ENCODE measurements at places on chromosomes 2 and 18. TPM values are rescaled to one million over a fixed set of nuclear protein-coding genes. Genes with fewer than 3 reads are reported as not detected.

GRCh38 chr2:8408560-8409460 lies 273.0 kb upstream of the ID2 start:
- no peak for DNase-seq

- no peak for DNase-seq
These were observed 43.9 kb downstream of the MEIS1 start for GRCh38 chr2:66478731-66479316.

- DNase-seq, result no peak
These were observed 77.6 kb downstream of the AP1S3 start for GRCh38 chr2:223759569-223760430.

- peak; percentile 17 for DNase-seq
These were observed 36.4 kb downstream of the COL5A2 start for GRCh38 chr2:189142893-189143759.

Gene HSPE1
- 208 TPM for total RNA-seq

Data from H7 (cell line).